ENCODE measurements at places on chromosomes 4 and X. TPM values are rescaled to one million over a fixed set of nuclear protein-coding genes. Genes with fewer than 3 reads are reported as not detected.

Gene GATB
- total RNA-seq: 15.2 TPM

Gene HSFX3
- not detected for total RNA-seq

Gene MAGEA11
- not detected for total RNA-seq

Gene TMSB15A
- 2.1 TPM for total RNA-seq

Gene ABCG2
- 0.35 TPM for total RNA-seq

Gene ADH1A
- total RNA-seq: not detected

Gene TRPC5OS
- not detected for total RNA-seq

Gene HSD17B13
- total RNA-seq: 0.10 TPM

Gene SPANXN3
- total RNA-seq: not detected

Gene HNRNPDL
- 267 TPM for total RNA-seq

Gene SH2D1A
- 17.0 TPM for total RNA-seq

Gene DUSP9
- total RNA-seq: 0.36 TPM

Gene CSAG2
- 0.30 TPM for total RNA-seq

Gene SLC6A14
- total RNA-seq: not detected

GRCh38 chr4:4572821-4573220 lies 31.0 kb upstream of the STX18 start:
- peaks cover 10% of the 10 kb centered on the region for H3K4me1 ChIP-seq
- H3K36me3 ChIP-seq: peaks cover 24% of the 10 kb centered on the region
- H3K27me3 ChIP-seq: no peaks in the 10 kb centered on the region
- no peak overlapping the region for H3K27ac ChIP-seq

GRCh38 chr4:83371936-83372335 lies 37.3 kb upstream of the HPSE start:
- H3K27me3 ChIP-seq: peaks cover 2% of the 10 kb centered on the region
- no peaks in the 10 kb centered on the region for H3K4me1 ChIP-seq
- H3K27ac ChIP-seq: no peak overlapping the region
- H3K36me3 ChIP-seq: peaks cover 3% of the 10 kb centered on the region
- H3K4me3 ChIP-seq: no peak overlapping the region

GRCh38 chr4:10273030-10273429 lies 156.4 kb upstream of the WDR1 start:
- no peaks in the 10 kb centered on the region for H3K36me3 ChIP-seq
- no peaks in the 10 kb centered on the region for H3K27me3 ChIP-seq
- DNase-seq: no peak

- H3K27ac ChIP-seq: no peak overlapping the region
- peaks cover 4% of the 10 kb centered on the region for H3K27me3 ChIP-seq
- no peaks in the 10 kb centered on the region for H3K4me1 ChIP-seq
- DNase-seq: no peak
- no peak overlapping the region for H3K4me3 ChIP-seq
Observed at GRCh38 chr4:74378573-74378972, 13.6 kb downstream of the EREG start.

DNA sequence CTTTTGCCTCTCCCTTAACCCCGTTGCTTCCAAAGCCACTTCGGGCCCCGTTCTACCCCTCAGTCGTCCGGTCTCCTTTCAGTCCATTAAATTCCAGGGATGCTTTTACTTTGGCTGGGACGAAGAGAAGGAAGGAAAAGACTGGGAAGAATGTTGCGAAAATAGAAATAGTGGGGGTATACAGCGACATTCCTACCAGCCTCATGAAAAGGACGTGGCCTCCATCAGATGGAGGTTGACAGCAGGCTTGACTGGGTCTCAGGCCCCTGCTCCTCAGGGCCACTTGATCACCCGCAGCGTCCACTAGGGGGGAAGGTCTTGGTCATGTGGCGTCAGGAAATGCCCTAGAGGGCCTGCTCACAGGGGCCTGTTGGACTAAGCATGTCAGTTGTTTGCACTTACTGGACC lies 657 bp upstream of the ANKRD50 start:
- H3K4me3 ChIP-seq: peak overlapping the region; percentile 79
- DNase-seq: peak; percentile 14
- H3K36me3 ChIP-seq: no peaks in the 10 kb centered on the region
- peaks cover 7% of the 10 kb centered on the region for H3K4me1 ChIP-seq

DNA sequence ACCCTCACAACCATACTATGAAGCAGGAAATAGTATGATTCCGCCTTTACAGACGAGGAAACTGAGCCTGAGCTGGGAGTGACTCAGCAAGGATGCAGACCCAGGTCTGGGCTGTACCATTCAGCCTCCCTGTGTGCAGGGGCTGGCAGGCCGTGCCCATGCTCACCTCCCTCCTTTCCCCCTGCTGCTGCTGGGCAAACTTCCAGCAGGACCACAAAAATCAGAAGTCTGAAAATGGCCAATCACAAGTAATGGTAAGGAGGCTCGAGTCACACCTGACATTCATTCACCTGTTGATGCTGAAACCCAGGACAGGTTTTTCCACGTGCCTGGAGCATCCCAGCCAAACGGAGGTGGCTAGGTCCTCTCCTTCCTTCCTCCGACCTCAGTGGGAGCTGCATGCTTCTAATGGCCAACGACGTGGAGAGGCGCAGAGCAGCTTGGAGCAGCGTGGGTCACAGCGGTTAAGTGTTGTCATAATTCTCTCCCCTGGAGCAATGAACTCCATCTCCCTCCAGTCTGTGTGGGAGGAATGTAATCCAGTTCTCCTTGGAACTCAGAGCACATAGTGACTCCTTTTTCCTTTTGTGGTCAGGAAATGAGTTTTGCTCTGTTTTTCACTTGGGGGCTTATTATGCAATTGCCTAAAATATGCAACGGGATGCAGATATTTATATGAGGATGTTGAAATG lies 371.7 kb downstream of the BCOR start:
- H3K27ac ChIP-seq: no peak overlapping the region
- H3K4me1 ChIP-seq: peaks cover 10% of the 10 kb centered on the region
- H3K27me3 ChIP-seq: no peaks in the 10 kb centered on the region

- H3K27ac ChIP-seq: no peak overlapping the region
- H3K27me3 ChIP-seq: no peaks in the 10 kb centered on the region
- no peak overlapping the region for H3K4me3 ChIP-seq
- no peak for DNase-seq
Observed at GRCh38 chr4:14221176-14221575, 593.7 kb upstream of the BOD1L1 start.

DNA sequence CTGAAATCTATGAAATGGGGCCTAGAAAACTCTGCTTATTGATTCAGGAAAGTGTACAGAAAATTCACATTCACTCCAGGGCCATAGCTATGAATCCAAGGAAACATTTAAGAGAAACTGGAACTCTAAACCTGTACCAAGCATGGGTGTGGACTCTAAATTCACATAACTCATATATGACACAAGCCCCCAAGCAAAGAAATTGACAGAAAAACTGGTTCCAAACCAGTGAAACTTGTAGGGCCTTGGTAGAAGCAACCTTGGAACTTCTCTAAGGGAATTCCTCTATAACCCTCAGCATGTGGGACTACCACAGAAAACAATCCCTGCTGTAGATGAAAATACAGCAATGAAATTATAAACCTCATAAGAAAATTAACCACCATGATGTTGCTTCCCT lies 106.6 kb upstream of the NRK start:
- no peaks in the 10 kb centered on the region for H3K36me3 ChIP-seq
- no peak for DNase-seq
- no peaks in the 10 kb centered on the region for H3K27me3 ChIP-seq
- no peak overlapping the region for H3K4me3 ChIP-seq
- no peaks in the 10 kb centered on the region for H3K4me1 ChIP-seq

- no peak for DNase-seq
- no peak overlapping the region for H3K27ac ChIP-seq
- no peaks in the 10 kb centered on the region for H3K4me1 ChIP-seq
- no peak overlapping the region for H3K4me3 ChIP-seq
- no peaks in the 10 kb centered on the region for H3K36me3 ChIP-seq
Observed at GRCh38 chrX:29728639-29729038, 486.7 kb upstream of the MAGEB2 start.

DNA sequence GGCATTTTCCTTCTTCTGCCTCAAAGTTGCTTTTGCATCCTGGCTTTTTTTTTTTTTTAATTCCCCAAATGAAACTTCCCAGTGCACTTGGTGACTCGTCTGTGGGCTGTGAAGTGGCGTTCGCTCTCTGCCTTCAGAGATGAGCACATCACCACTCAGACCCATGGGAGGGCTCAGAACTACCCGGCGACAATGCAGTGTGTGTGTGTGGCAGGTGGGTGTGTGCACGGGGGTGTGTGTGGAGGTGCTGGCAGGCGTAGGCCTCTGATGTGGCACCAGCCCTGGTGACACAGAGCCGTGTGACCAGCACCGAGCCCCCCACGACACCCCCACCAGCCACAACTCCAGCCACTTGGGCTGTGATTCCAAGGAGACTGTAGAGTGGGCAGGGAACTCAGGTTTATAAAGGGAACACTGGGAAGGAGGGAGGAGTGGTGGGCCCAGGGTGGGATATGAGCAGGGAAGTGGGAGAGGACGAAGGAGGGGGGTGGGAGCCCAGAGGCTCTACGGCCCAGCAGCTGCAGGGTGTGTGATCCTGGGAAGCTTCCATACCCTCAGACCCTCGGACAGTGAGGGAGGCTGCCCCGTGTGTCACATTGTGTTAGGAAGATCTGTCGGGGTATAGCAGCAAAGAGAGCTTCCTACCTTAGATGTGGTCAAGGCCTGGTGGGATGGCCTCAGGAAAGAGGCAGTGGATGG lies 6.0 kb upstream of the WFS1 start:
- no peaks in the 10 kb centered on the region for H3K36me3 ChIP-seq
- no peak for DNase-seq
- no peak overlapping the region for H3K27ac ChIP-seq
- no peak overlapping the region for H3K4me3 ChIP-seq

GRCh38 chr4:20288846-20289512 lies 37.3 kb downstream of the SLIT2 start:
- no peak for DNase-seq
- H3K36me3 ChIP-seq: no peaks in the 10 kb centered on the region
- H3K4me1 ChIP-seq: no peaks in the 10 kb centered on the region
- no peaks in the 10 kb centered on the region for H3K27me3 ChIP-seq
- H3K4me3 ChIP-seq: no peak overlapping the region

DNA sequence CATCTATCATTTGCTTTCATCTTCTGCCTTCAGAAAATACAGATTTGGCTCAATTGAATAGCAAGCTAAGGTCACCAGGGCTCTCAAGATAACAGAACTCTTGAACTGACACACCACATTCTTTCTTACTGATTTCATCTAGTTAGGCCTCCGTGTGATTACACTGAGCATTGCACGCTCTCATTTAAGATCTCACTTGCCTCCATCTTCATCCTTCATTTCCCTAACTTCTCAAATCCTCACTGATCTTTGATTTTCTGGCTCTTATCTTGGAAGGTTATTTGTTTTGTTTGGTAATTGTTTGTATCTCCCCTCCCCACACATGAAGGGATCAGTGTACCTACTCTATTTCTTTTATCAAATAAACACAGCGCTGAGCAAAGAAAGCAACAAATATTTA lies 47.7 kb downstream of the MANBA start:
- peaks cover 13% of the 10 kb centered on the region for H3K36me3 ChIP-seq
- H3K27me3 ChIP-seq: no peaks in the 10 kb centered on the region
- peaks cover 3% of the 10 kb centered on the region for H3K4me1 ChIP-seq
- no peak overlapping the region for H3K27ac ChIP-seq

DNA sequence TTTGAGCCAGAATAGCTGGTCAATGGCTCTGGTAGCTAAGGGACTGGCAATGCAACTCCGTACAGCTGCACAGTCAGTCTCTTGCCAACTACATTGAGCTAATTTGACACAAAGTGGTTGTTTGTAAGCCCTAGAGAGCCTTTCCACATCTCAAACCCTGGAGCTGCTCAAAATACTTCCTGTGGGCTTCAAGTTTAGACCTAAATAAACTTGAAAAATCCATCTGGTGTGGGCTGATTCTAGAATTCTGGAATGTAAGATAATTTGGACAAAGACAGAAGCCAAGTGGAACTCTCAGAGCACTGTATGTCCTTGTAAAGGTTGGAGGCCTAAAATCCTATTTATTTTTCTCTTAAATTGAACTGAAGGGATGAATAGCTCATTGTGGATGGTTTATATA lies 380.8 kb downstream of the SPRY1 start:
- H3K27ac ChIP-seq: no peak overlapping the region
- no peak overlapping the region for H3K4me3 ChIP-seq
- no peak for DNase-seq
- peaks cover 6% of the 10 kb centered on the region for H3K4me1 ChIP-seq
- peaks cover 5% of the 10 kb centered on the region for H3K27me3 ChIP-seq

DNA sequence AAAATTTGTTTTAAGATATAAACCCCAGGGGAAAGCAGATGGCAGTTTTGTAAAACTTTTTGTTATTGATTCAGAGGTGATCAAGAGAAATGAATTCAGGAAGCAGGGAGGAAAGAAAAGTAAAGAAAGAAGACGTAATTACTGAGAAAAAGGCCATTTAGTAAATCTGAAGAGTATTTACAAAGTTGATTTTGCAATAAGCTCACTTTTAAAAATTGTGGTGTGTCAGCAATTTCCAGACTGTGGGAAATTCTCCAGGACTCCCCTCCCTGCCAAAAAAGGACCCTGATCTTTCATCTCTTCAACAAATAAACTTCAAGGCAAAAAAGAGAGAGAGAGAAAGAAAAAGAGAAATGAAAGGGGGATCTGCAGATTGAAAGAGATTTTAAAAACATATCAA lies 36.6 kb downstream of the PCYT1B start:
- no peaks in the 10 kb centered on the region for H3K36me3 ChIP-seq
- no peak overlapping the region for H3K4me3 ChIP-seq
- no peak for DNase-seq

GRCh38 chr4:163548481-163549243 lies 54.2 kb downstream of the TMA16 start:
- peaks cover 14% of the 10 kb centered on the region for H3K4me1 ChIP-seq
- no peaks in the 10 kb centered on the region for H3K36me3 ChIP-seq

- no peak overlapping the region for H3K4me3 ChIP-seq
- H3K4me1 ChIP-seq: peaks cover 8% of the 10 kb centered on the region
- no peaks in the 10 kb centered on the region for H3K27me3 ChIP-seq
- no peak overlapping the region for H3K27ac ChIP-seq
- H3K36me3 ChIP-seq: no peaks in the 10 kb centered on the region
Observed at GRCh38 chr4:6277935-6278800, 8.5 kb downstream of the WFS1 start.

DNA sequence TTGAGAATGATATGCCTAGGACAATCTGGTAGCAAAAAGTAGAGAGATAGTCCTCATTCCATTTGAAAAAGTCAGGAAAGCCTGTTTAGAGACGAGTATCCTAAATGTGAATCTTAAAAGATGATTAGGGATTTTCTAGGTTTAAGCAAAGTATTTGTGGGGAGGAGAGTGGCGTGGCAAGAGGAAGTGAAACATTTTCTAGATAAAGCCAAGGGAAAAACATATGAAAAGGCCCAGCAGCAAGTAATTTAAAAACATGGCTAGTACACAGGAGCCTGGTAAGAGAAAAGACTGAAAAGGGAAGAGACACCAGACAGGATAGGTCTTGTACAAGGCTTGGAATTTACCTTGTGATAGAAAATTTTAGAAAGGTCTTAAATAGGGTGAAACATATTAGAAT lies 45.9 kb downstream of the CORIN start:
- H3K27ac ChIP-seq: no peak overlapping the region
- no peak for DNase-seq
- H3K4me3 ChIP-seq: no peak overlapping the region
- H3K27me3 ChIP-seq: peaks cover 5% of the 10 kb centered on the region
- no peaks in the 10 kb centered on the region for H3K36me3 ChIP-seq
